NCI-H69 (cell line): ENCODE measurements at places on chromosomes 13 and 19.

- DNase-seq, result peak; percentile 1
Observed at GRCh38 chr13:25963674-25964073, 88.1 kb downstream of the SHISA2 start.

DNA sequence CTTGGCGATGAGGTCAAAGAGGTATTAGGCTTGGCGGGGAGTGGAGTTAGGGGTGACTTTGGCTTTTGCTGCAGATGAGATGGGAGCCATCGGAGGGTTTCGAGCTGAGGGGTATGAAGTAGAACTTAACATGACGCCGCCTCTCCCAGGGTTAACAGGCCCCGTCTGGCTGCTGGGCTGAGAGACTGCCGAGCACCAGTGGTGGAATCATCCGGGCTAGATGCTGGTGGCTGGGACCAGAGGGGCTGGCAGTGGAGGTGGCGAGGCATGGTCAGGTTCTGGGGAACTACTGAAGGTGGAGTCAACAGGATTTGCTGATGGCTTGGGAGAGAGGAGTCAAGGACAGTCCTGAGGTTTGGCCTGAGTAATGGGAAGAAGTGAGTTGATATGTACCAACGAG, 4.9 kb downstream of the RFX2 start:
- DNase-seq, result no peak

DNA sequence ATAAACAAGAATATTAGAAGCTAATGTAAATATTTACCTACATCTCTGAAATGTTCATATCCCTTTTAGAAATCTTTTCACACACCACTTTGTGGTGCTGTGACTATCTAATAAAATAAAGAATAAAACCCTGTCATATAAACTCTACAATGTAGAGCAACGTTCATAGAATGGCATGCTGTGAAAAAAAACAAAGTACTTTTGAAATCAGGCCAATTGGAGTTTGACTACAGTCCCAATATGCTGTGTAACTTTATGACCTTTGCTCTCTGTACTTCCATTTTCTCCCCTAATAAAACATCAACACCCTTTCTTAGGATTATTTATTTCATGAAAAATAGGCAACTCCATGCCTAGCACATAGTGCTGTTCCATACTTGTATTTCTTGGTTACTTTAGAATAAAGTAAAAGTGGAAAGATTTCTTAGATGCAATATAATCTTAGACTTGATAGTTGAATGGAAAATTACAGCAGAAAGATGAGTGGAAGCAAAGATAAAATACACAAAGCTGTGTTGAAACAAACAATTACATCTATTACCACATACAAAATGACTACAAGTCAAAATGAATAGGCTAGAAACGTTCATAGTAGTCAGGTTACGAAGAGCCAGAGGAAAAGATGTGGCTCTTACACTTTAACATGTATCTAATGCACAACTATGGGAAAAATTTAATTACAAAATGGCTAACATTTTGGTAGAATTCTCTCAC, 613.2 kb upstream of the SLITRK5 start:
- DNase-seq, result no peak

DNA sequence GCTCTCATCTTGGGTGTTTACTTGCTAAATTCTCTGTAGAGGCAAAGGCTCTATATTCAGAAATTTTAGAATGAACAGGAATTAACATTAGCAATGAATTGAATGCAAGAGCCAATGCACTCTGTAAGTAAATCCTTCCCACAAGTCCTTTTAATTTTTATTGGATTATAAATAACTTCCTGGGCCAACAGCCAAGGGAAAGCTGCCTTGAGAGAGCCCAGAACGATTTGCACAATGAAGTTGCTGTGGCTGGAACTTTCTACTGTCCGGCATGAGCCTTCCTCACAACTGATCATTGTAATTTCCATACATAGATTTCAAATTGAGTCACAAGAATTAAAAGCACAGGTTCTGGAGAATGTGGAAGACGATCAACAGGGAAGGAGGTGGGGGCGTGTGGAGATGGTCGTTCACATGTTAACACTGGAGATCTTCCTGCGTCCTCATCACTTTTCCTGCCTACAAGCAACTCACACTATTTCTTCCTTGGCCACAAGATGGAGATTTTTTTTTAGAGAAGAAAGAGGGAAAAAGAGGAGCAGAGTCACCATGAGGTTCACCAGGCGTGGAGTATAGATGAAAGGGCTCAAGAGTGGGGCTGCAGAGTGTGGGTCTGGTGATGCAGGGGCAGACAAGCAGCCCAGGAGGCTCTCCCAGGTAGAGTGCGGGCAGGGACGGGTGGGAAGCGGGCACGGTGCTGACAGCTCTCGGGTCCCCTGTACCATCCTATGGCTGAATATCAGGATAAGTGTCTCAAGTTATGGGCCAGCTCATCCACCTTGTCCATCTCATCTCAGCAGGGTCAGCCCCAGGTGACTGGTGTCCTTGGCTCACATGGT, 110.7 kb downstream of the SOX1 start:
- DNase-seq, result no peak

- DNase-seq, result no peak
Observed at GRCh38 chr19:28519218-28519779, 693.7 kb downstream of the UQCRFS1 start.

DNA sequence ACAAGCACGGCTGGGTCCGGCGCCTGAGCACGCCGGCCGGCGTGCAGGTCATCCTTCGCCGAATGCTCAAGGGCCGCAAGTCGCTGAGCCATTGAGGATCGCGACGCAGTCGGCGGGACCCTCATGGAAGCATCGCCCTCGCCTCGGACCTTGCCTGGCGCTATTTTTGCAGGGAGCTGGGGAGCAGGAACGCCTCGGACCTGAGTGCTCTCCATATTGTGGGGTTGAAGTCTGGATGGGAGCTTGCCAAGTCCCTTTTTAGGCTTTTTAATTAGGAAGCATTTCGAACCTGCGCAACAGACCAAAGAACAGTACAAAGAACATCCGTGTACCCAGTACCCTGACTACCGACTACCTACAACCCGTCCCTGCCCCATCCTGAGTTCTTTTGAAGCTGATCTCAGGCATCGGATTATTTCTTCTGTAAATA, 628 bp downstream of the MRPL34 start:
- peak; percentile 69 for DNase-seq

DNA sequence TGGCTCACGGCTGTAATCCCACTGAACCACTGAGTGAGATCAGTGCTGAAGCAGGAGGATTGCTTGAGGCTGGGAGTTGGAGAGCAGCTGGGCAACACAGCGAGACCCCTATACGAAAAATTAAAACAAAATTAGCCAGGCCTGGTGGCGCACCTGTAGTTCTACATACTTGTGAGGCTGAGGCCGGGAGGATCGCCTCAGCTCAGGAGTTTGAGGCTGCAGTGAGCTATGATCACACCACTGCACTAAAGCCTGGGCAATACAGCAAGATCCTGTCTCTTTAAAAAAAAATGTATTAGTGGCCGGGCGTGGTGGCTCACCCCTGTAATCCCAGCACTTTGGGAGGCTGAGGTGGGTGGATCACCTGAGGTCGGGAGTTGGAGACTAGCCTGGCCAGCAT, 6.3 kb upstream of the SELENOV start:
- DNase-seq, result no peak

DNA sequence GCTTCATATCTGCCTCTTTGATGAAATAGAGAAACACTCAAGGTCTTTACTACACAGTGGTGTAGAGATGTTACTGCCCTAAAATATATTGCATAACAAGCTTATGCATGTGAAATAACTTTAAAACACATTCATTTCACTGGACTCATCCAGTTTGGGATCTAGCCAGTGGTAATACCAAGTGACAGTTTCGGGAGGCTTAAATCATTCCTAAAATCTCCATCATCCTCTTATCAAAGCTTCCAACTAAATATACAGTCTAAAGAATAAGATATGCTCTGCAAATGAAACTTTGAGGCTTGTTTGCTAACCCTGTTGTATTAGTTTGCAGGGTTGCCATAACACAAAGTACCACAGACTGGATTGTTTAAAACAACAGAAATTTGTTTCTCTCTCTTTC, 52.8 kb downstream of the THSD1 start:
- DNase-seq, result no peak

DNA sequence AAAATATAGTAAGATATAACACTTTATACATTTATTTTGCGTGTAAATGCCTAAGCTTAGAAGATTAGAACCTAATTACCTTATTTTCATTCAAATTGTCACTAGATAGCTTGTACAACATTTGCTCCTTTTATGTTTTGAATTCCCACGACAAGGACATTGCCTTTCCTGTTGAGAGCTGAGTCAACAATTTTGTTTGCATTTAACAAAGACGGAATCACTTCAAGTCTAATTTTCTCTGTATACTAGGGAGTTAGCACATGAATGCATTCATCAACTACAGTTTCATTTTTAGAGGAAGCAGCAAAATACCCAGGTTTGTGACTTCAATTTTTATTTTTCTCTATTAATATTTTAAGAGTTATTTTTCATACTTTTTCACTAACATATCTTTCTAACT, 48.7 kb upstream of the PCCA start:
- DNase-seq, result peak; percentile 70

DNA sequence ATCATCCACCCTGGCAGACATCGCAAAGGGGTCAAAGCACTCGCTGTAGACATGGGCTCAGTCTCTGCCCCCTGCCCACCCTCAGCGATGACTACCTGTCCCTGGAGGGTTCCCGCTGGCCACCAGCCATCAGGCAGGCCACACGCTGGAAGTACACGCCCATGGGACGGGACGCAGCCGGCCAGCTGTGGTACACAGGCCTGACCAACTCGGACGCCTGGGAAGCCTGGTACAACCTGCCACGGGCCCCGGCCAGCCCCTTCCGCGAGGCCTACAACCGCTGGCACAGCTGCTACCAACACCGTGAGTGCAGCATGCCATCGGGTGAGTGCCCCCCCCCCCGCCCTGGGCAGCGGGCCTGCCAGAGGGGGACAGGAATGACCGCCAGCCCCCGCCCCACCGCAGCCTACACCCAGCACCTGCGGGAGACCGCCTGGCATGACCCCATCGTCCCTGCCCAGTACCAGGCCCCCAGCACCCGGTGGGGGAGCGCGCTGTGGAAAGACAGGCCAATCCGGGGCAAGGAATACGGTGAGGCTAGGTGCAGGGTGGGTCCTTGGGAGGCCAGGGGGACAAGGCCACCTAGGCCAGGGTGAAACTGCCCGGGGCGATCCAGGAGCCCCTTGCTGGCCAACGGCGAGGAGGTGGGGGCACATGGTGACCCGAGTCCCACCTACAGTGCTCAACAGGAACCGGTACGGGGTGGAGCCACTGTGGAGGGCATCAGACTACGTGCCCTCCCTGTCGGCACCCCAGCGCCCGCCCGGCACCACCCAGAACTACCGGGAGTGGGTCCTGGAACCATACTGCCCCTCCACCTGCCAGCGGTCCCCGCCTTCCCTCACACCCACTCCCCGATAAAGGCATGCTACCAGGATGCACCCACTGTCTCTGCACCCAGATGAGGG, 4.4 kb downstream of the TEKTIP1 start:
- DNase-seq, result no peak

GRCh38 chr19:44723299-44723951, 24.5 kb downstream of the CEACAM16 start:
- DNase-seq, result no peak

DNA sequence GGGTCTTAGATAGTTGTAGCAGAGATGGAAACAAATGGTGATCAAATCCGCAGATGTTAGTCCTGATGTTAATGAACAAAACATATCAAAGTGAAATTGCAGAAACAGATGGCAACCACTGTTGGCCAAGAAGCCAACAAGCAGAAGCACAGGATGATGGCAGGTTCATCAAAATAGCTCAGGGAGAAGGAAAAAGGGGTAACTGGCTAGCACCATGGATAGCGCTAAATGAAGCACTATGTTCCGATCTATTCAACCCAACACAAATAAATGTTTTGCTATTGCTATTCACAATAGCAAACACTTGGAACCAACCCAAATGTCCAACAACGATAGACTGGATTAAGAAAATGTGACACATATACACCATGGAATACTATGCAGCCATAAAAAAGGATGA, 413.7 kb downstream of the FGF14 start:
- no peak for DNase-seq

DNA sequence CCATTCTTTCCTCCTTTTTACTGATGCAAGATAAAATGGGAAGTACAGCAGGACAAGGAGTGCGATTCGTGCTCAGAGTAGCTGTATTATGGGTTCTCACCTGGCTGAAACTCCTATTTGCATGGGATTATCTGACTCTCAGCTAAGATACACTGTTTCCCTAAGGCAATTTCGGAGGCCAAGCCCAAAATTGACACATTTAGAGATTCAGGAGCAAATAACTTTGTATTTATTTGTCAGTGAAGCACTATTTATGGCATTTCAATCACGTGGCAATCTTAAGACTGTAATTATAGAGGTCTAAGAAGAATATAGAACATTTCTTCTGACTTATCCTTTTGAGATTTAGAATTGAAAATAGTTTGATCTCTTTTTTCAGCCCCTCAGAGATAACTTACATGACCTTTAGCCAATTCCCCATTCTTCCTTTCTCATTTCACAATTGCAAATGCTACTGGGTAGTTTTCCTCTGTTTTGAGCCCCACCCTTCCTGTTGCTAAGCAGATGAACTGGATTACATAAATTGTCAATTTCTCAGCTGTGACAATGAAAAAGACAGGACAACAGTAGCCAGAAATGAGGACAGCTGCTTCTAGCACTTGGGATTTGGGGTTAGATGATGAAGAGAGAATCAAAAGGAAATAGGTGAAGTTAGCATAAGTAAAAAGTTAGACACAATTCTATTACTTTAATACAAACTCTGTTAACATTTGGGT, 122.7 kb upstream of the FRY start:
- peak; percentile 51 for DNase-seq

DNA sequence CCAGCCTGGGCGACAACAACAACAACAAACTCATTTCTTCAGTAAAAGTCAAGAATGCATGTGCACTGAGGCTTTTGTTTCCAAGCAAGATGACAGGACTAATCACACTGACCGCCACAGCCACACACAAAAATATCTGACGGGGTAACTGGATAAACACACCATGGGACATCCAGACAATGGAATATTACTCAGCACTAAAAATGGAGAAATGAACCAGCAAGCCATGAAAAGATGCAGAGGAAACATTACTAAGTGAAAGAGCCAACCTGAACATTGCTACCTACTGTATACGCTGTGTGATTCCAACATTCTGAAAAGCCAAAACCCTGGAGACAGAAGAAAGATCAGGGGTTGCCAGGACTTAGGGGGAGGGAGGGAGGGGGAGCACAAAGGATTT, 36.7 kb downstream of the FAAP24 start:
- no peak for DNase-seq

DNA sequence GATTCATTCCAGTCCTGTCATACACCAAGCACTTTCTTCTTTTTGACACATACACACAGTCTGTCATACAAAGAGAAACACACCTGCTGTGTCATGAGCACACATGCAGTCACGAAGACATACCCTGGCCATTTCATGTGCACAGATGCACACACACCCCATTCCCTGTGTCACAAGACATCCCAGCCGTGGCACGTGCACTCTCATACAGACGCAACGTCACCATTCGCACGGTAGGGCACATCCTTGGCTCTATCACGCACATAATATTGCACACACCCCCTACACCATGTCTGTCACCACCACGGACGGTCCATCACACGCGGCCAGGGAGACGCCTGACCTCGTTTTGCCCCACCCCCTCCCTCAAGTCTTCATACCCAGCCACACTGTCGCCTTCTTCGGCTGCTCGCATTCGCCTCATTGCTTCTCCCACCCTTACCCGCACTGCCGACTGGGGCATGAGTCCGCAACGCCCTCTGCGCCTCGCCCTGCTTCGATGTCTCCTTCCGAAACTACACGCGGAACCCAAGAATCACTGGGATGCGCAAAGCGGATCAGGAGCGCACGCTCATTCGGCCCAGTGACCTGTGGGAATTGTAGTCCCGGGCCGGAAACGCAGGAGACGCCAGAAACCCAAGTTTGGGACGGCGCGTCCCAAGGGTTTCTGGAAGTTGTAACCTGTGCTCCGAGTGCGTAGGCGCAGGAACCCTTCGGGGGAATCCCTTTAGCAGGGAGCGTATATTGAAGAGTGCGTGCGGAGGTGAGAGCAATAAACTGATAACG, 6.8 kb upstream of the ZNF283 start:
- no peak for DNase-seq
